ENCODE measurements at places on chromosomes 1 and 21. TPM values are rescaled to one million over a fixed set of nuclear protein-coding genes. Genes with fewer than 3 reads are reported as not detected.

GRCh38 chr1:169746550-169746949 is 12.7 kb upstream of the SELE start:
- no peak for DNase-seq
- peak overlapping the region; percentile 84 for H3K27ac ChIP-seq

DNA sequence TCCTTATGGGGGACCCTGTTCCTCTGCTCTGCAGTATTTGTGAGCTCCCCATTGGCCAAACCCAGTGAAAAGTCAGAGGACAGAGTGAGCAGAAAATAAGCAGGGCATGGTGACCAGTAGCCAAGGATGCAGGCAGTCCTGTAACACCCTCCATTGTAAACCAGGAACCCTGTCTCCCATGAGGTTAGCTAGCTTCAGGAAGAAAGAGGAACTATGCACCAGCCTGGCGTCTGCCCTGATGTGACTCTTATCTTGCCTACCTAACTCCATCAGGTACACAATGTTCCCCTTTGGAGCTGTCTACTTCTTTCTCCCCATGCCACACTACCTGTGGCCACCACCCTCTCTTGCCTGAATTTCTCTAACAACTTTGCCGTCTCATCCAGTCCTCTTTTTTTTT is 119.2 kb downstream of the LRIG2 start:
- no peaks in the 10 kb centered on the region for H3K27me3 ChIP-seq
- H3K36me3 ChIP-seq: peaks cover 1% of the 10 kb centered on the region
- H3K4me3 ChIP-seq: no peak overlapping the region
- H3K27ac ChIP-seq: no peak overlapping the region

DNA sequence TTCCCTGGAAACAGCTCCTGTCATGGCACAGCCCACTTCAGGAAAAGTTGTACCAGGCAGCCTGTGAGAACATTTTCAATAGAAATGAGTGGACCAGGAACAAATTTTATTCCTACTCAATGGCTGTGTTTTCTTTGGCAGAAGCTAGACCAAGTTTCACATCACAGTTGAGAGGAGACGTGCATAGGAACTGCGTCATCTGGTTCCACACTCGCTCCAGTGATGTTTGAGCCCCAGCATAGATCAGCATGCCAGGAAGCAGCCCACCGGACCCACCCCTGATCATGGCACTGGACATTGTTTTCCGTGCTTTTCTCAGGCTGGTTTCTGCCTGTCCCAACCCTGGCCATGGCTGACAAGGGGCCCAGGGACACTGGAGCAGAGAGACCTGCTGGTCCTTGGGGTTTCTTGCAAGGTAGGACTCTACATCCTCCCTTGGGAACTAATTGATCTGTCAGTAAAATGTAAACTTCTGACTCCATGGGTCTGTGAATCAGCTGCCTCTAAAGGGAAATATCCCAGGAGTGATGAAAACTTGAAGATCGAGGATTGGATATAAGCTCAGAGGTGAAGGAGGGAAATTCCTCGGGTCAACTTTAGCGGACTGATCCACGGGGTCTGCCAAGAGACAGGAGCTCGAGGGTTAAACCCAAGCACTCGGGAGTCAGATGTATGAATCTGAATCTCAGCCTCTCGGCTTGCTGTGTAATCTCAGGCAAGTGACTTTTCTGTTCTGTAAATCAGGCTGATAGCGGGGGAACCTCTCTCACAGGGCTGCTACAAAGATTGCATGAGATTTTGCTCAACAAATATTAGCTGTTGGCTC is 35.7 kb downstream of the NEK2 start:
- H3K36me3 ChIP-seq: no peaks in the 10 kb centered on the region
- peaks cover 20% of the 10 kb centered on the region for H3K4me1 ChIP-seq
- no peak overlapping the region for H3K4me3 ChIP-seq
- DNase-seq: no peak
- H3K27ac ChIP-seq: peak overlapping the region; percentile 60

DNA sequence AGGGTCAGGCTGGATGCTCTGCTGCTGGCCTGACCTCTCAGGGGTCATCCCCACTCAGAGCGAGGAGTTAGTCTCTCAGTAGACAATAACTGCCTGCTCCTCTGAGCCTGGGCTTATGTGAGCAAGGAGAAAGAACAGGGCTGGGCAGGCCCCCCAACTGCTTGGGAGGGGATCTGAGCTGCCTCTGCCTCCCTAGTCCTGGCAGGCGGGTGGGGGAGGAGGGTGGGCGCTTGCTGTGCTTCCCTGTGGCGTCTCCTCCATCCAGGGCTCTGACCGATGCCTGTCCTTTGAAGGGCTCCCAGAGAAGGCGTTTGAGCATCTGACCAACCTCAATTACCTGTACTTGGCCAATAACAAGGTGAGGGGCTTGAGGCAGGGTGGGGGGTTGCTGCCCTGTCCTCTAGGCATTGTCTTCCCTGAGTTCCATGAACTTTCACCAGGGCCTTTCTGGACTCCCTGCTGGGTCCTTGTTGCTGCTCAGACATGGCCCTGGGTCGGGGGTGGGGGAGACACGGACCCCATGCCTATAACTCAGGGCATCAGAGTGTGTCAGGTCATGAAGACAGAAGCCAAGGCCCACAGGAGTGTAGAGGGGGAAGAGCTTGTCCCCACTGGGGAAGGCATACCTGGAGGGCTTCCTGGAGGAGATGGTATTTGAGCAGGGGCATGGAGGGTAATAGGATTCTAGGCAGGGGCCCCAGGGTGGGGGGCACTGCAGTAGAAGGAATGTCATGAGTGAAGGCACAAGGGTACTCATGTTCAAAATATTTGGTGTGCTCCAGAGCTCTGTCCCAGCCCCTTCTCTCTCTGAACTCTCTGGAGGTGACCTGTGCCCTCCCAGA is 12.5 kb downstream of the PODN start:
- no peak overlapping the region for H3K4me3 ChIP-seq
- DNase-seq: no peak
- no peaks in the 10 kb centered on the region for H3K4me1 ChIP-seq
- H3K27me3 ChIP-seq: peaks cover 3% of the 10 kb centered on the region

GRCh38 chr1:79547514-79547913 is 541.0 kb upstream of the ADGRL4 start:
- no peak for DNase-seq
- H3K36me3 ChIP-seq: no peaks in the 10 kb centered on the region
- no peak overlapping the region for H3K27ac ChIP-seq
- H3K27me3 ChIP-seq: no peaks in the 10 kb centered on the region

DNA sequence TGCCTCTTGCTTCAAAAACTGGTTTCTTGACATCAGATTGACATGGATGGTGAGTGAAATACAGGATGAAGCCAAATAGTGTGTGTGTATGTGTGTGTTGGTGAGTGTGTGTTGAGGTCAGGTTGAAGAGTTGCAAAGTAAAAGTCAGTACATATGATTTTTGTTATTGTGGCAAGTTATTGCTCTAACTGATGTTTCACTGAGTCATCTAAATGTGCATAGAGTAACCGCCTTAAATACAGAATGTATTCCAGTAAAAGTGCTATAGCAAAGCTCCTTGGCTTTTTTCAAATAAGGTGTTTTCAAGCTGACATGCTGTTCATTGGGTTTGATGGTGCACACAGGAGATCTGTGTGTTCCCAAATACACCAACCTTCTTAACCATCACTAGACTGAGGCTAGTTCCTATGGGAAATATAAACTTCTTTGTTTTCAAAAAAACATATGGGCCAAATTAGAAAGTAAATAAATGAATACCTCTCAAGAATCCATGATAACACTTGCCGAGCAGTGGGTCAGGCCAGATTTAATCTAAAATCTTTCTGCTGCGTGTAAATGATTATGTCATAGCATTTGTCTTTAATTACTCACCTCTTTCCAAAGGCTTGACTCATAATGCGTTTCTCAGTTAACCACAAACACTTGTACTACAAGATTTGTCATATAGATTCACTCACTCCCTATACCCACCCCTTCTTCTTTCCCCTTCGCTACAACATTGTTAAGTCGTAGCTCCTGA is 151.1 kb downstream of the LYPLAL1 start:
- no peak overlapping the region for H3K27ac ChIP-seq
- H3K4me1 ChIP-seq: peaks cover 32% of the 10 kb centered on the region
- no peak for DNase-seq
- H3K27me3 ChIP-seq: no peaks in the 10 kb centered on the region
- no peak overlapping the region for H3K4me3 ChIP-seq

DNA sequence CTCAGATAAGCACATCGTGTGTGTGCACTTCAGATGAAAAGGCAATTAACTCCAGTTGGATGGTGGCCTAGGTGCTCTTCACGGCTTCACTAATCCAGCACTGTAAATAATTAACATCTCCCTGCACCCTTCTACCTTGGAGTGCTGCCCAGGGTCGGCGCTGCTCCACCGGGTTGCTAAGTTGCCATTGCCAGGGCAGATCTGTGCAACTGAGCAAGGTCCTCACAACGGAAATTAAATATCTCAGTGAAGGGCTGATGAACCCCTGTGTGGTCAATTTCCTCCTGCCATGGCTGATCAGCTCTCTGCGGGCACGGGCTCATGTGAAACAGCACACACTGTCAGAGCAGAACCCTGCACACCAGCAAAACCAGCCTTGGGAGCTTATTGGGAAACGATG is 63.2 kb downstream of the SYDE2 start:
- H3K27me3 ChIP-seq: no peaks in the 10 kb centered on the region
- no peak overlapping the region for H3K27ac ChIP-seq
- H3K4me3 ChIP-seq: no peak overlapping the region

- H3K36me3 ChIP-seq: no peaks in the 10 kb centered on the region
- H3K4me1 ChIP-seq: peaks cover 5% of the 10 kb centered on the region
- no peak overlapping the region for H3K27ac ChIP-seq
- H3K27me3 ChIP-seq: peaks cover 20% of the 10 kb centered on the region
- H3K4me3 ChIP-seq: no peak overlapping the region
Observed at GRCh38 chr21:42618707-42619102, 34.7 kb upstream of the PDE9A start.

DNA sequence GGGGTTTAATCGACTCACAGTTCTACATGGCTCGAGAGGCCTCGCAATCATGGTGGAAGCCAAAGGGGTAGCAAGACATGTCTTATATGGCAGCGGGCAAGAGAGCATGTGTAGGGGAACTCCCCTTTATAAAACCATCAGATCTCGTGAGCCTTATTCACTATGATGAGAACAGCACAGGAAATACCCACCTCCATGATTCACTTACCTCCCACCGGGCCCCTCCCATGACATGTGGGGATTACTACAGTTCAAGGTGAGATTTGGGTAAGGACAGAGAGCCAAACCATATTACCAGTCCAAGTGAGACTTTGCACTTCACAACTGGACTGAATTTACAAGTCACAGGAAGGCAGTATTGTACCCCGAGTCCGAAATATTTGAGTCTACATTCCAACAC is 73.9 kb upstream of the ANGPTL1 start:
- no peaks in the 10 kb centered on the region for H3K36me3 ChIP-seq
- H3K27me3 ChIP-seq: no peaks in the 10 kb centered on the region
- peaks cover 14% of the 10 kb centered on the region for H3K4me1 ChIP-seq

DNA sequence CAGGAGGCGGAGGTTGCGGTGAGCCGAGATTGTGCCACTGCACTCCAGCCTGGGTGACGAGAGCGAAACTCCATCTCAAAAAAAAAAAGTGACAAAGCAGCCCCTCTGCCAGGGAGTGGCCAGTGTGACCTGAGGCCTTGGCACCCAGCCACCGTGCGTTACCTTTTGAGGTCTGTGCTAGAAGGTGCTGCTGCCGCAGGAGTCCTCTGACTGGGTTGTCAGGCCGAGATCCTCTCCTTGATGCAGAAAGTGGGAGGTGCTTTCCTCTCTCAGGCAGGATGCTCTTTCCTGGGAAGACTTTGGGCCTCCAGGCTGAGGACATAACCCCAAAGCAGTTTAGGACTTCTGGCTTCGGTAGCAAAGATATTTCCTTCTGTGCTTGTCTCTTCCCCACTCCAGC is 280.5 kb upstream of the VAMP3 start:
- peaks cover 14% of the 10 kb centered on the region for H3K4me1 ChIP-seq
- no peaks in the 10 kb centered on the region for H3K27me3 ChIP-seq
- H3K27ac ChIP-seq: no peak overlapping the region
- no peak overlapping the region for H3K4me3 ChIP-seq
- DNase-seq: no peak

DNA sequence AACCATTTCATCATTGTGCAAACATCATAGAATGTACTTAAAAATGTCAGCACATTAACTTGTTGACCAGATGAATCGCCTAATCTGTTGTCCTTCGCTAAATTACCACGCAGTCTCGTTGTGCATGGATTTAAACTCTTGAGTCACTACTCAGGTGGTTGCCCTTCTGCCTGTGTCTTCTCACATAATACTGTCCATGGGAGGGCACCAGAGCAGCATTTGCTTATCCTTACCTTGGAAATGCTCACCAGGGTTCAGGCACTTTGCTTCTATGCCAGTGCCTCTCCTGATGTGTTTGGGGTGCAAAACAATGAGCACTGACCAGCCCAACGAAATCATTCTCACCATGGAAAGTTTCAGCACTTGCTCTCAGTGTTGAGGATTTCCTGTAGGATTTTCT is 559.9 kb downstream of the RWDD3 start:
- no peaks in the 10 kb centered on the region for H3K4me1 ChIP-seq
- no peak overlapping the region for H3K4me3 ChIP-seq
- H3K27me3 ChIP-seq: no peaks in the 10 kb centered on the region

GRCh38 chr1:165910764-165911421 is 83.5 kb downstream of the UCK2 start:
- no peaks in the 10 kb centered on the region for H3K27me3 ChIP-seq
- no peak overlapping the region for H3K27ac ChIP-seq
- H3K36me3 ChIP-seq: peaks cover 10% of the 10 kb centered on the region
- no peak for DNase-seq

DNA sequence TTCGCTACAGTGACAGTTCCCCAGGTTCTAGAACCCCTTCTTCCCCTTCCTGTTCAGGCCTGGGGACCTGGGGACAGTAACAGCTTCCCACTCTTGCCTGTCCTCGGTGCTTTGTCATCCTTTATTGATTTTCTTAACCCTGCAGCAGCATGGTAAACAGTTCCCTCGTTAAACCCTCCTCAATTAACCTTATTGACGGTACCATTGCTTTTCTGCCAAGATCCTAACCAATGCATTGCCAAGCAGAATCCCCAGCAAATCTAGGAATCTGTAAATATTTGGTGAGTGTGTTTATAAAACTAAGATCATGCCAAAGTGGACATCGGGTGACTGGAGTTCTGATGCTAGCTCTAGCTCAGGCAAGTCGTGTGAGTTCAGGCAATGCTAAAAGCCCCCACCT is 99.6 kb upstream of the KAZN start:
- peaks cover 29% of the 10 kb centered on the region for H3K27me3 ChIP-seq

GRCh38 chr1:175128523-175128922 is 60.9 kb downstream of the TNN start:
- H3K4me1 ChIP-seq: peaks cover 9% of the 10 kb centered on the region
- H3K4me3 ChIP-seq: no peak overlapping the region
- no peak overlapping the region for H3K27ac ChIP-seq
- no peak for DNase-seq

DNA sequence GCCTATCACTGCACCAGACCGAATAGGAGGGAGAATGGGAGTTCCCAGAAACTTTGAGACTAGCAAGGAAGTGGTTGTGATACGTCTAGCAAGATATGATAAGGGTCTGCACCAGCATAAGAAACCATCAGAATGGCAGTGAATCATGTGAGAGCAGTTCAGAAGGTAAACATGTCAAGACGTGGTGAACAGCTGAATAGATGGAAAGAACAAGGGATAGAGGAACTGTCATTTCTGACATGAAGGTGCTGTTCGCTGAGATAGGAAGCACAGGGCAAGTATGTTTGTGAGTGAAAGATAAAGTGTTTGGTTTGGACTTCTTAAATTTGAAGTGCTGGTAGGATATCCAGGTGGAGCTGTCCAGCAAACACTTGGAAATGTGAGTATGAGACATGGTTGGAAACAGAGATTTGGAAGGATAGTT is 1.1 kb upstream of the AGO1 start:
- peaks cover 3% of the 10 kb centered on the region for H3K27me3 ChIP-seq
- H3K27ac ChIP-seq: no peak overlapping the region
- no peaks in the 10 kb centered on the region for H3K36me3 ChIP-seq

The FAM229A gene
- total RNA-seq: 12.5 TPM

The IL20 gene
- total RNA-seq: not detected

Data from mesothelial cell of epicardium (in vitro differentiated cells).